ENCODE measurements at places on chromosomes 13 and 19.

DNA sequence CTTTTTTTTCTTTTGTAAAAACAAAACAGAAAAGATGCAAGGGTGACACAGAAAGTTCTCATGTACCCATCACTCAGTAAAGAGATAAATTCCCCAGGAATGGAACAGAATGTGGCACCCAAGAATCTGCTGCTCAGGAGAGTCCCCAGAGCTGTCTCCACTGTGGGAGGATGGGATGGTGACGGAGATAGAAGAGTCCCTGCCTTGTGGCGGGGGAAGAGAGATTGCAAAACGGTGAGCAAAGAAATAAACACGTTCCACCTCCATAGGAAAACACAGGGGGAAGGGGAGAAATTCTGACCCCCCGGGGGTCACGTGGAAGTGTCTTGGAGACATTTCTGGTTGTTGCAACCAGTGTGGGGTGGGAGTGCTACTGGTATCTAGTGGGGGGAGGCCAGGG lies 76.4 kb downstream of the INSR start:
- no peak for DNase-seq

- no peak for DNase-seq
Observed at GRCh38 chr13:113161433-113161832, 3.0 kb downstream of the PROZ start.

DNA sequence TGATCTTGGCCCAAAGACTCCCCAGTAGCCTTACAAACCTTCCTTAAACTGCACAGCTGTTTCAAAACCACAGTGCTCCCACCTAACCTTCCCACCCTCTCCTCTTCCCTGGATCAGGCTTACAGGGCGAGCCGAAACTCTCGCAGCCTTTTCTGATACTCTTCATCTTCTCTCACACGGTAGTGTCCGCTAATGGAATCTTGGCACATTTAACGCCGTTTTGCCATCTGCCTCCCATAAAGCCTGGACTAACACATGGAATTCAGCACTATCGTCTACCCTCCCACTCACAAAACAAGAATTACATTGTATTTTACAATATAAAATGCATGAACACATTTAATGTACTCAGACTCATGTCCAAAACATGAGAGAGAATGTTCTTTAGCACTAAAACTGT lies 135.9 kb downstream of the RAP2A start:
- DNase-seq = no peak

DNA sequence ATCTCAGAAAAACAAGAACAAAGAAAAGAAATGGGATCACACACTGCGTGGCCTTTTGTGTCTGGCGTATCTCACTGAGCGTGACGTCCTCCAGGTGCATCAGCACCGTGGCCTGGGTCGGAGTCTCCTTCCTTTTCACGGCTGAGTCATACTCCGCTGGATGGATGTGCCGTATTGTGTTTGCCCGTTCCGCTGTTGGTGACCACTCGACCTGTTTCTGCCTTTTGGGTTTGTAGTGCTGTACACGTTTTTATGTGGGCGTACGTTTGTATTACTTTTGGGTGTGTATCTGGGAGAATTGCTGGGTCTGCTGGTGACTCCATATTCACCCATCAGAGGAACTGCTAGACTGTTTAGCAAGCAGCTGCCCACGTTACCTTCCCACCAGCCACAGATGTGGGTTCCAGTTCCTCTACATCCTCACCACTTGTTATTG lies 11.4 kb downstream of the ARID3A start:
- no peak for DNase-seq

DNA sequence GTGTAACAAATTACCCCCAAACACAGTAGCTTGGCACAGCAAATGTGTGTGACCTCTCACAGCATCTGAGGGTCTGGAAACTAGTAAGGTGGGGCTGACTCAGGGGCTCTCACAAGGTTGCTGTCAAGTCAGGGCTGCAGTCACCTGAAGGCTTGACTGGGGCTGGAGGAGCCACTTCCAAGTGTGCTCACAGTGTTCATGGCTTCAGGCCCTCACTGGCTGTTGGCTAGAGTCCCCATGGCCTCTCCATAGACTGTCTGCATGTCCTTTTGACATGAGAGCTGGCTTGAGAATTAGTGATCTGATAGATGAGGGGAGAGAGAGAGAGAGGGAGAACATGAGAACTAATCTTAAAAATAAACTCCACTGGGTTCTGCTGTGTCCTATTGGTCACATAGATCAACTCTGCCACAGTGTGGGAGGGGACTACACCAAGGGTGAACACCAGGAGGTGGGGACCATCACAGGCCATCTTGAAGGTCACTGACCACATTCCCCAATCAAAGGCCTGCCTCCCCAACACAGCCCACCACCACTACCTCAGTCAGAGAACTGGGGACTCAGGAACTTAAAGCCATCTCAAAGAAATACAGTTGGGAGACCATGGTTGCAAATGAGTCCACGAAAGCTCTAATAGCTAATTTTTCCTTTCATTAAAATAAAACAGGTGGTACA lies 38.2 kb upstream of the KATNAL1 start:
- no peak for DNase-seq

- DNase-seq = no peak
Observed at GRCh38 chr19:58385891-58386575, 1.0 kb upstream of the RPS5 start.
